CD4-positive, alpha-beta T cell treated with Interleukin-15 for 4 hours (primary cell): ENCODE measurements at places on chromosomes 4 and X.

DNA sequence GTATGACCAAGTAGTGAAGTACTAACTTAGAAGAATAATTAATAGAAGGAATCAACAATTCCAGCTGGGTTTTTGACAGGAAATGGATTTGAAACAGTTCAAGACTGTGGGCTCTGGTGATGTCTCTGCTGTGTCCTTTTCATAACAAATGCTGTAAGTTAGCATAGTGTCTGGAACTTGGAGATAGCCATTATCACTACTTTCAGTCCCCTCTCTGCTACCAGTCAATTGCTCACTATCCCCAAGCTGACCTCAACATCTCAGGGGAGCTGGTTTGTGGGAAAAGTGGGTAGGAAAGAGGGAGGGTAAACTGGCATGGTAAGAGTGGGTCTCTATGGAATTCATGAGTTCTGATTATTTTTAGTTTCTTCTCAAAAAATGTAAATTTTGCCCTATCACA is 231.4 kb upstream of the MID1 start:
- DNase-seq = no peak

DNA sequence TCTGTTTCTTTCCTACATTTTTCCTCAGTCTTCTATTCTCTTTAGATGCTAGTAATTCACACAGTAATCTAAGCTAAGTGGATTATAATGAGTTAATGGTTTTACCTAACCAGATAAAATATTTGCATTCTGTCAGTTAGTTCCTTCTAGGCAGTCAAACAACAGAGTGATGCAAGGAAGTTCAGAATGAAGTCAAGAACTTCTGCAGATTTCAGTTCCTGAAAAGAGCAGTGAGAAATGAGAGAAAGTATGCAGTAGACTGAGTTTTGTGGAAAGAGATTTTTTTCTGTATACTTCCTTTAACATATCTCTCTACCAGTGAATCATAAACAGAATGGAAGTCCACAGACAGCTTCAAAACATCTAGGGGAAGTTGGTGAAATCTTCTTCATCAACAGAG is 774.0 kb upstream of the POU3F4 start:
- DNase-seq = no peak

- no peak for DNase-seq
Measured at GRCh38 chrX:23890933-23891332, 16.8 kb downstream of the APOO start.

DNA sequence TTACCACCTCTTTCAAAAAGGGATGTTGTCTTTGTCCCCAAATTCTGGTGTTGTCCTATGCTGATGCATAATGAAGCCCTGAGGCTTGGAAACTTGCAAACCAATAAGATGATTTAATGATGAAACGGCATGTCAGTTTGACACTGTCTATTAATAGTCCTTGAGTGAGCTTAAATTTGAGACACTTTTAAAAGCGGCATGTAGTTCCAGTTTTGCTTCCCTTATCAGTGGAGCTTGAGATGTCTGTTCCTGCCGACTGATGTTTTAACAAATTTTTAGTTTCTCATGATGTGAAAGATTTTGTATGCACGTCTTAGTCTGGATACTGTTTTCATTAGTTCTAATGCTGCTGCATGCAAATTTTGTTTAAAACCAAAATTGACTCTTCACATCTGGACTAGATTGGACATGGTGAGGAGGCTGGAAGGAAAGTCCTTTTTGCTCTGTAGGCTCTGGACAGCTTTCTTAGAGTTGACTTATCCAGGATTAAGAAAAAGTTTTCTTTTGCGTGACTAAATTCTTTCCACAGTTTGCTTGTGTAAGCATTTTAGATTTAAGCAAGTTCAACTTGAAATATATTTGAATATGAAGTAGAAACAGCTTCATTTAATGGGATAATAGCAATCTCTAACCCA is 11.7 kb downstream of the C1GALT1C1 start:
- DNase-seq = no peak

DNA sequence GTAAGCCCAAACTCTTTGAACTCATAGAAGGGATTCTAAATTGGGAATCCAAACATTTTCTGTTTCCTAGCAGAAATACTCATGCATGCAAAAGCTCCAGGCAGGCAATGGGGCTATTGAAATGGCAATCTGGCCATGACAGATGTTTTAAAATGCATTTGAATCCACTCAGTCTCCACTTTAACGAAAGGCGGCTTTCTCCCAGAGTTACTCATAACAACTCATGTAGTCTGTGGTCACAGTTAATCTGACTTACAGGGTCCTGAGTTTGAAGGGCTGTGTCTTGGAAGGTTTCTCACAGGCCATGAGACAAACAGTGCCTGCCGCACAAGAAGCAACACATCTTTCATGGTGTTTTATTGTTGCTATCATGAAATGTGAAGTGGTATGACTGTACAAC is 185.7 kb downstream of the AMELX start:
- no peak for DNase-seq
